Aorta (tissue), 5 donors: ENCODE measurements at places on chromosomes 11 and 22. TPM values are rescaled to one million over a fixed set of nuclear protein-coding genes. Genes with fewer than 3 reads are reported as not detected.

Gene PGR
- 16.7 TPM for total RNA-seq

Gene OR56A3
- not detected for total RNA-seq

Gene CARD16
- 11.8 TPM for total RNA-seq

Gene TMEM86A
- 8.4 TPM for total RNA-seq

Gene VPS26B
- total RNA-seq, result 42.9 TPM

Gene CDC42BPG
- total RNA-seq, result 1.2 TPM

Gene FGF19
- not detected for total RNA-seq

Gene SLCO2B1
- total RNA-seq, result 144 TPM

Gene ANKK1
- total RNA-seq, result 0.57 TPM

Gene GAL3ST3
- total RNA-seq, result not detected

Gene ARHGAP42
- total RNA-seq, result 13.8 TPM

Gene SLC16A8
- 0.81 TPM for total RNA-seq
